ENCODE measurements at places on chromosomes 2 and 18.

DNA sequence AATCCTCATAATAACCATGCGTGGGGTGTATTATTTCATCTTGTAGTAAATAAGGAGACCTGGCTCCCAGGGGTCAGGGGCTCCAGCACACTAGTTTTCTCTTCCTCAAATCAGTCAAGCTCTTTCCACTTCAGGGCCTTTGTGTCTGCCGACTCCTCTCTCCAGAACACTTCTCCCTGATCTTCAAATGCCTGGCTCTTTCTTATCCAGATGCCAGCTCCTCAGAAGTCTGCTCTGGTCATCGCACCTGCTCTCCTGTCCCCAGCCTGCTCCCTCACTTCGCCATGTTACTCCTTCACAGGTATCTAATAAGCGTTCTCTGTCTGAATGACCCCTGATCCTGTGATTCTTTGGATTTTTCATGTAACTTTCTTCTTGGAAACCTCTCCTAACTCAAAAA is 62.0 kb downstream of the GYPC start:
- DNase-seq, result no peak

DNA sequence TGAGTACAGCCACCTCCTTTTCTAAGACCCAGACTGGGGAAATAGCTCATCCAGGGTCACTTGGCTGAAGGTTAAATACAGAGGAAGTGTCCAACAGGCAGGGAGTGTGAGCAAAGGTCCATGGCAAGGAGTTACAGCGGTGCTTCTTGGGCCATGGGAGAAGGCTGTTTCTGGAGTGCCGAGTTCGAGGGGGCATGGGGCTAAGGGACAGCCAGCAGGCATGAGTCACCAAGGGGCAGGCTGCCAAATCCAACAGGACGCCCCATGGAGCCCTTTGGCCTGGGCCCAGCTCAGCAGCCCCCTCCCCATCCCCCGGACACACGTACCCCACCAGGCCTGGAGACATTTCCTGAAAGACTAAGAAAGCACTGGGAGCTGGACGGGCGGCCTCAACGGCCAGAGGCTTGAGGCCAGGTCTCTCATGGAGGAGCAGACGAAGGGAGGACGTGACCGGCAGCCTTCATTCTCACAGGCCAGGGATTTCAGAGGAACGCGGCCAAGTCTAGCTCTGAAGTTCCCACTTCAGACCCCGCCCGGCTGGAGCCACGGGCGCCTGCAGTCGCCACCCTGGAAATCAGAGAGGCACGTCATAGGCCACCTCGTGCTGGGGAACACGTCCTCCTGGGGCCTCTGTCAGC is 160.4 kb downstream of the SMAD7 start:
- no peak for DNase-seq

- DNase-seq, result no peak
These were observed 764.8 kb downstream of the RNF144A start for GRCh38 chr2:7681881-7682461.

DNA sequence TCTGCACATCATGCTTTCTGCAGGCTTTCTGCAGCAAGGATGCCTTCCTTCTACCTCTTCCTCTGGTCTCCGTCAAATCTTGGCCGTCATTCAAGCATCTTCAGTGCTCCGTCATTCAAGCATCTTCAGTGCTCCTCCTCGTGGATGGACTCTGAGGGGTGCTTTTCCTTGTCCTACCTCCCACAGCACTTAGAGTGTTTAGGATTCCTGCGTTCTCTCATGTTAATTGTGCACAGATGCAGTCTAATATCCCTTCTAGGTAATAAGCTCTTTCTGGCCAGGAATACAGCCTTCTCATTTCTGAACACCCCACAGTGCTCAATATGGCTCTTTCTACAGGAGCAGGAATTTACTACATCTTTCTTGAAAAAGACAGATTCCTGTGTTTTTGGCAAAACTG is 59.8 kb downstream of the ZNF236 start:
- no peak for DNase-seq

DNA sequence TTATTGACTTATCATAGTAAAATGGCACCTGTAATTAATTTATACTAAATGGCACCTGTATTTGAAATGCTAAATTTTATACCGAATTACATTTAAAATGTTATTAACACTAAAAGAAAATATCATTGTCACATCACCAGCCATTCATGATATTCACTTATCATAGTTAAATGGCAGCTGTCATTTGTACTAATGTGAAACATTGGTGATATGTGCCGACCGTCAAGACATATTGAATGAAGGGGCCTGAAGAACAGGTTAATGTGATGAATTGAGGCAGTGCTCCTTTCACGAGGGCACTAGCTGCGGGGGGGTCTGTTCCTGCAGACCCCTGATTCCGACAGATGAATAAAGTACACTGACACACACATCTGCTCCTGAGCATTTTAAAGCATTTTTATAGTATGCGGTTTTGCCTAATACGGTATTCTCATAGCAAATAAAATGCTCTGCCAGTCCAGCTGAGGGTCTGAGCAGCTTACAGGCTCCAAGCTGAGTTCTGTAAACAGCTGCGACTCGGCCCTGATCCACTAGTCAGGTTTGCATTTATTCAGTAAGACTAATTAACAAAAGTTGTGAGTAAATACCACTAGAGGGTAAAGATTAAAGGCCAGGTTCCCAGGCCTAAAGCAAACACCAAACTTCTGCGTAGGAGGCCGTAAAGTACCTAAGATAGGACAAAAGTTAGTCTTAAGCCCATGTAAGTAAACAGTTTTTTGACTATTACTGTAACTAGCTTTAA is 593.4 kb upstream of the NETO1 start:
- no peak for DNase-seq

- no peak for DNase-seq
These were observed 5.5 kb downstream of the RTKN start for GRCh38 chr2:74436111-74436805.

- no peak for DNase-seq
These were observed 134.4 kb downstream of the OSR1 start for GRCh38 chr2:19224011-19224410.

DNA sequence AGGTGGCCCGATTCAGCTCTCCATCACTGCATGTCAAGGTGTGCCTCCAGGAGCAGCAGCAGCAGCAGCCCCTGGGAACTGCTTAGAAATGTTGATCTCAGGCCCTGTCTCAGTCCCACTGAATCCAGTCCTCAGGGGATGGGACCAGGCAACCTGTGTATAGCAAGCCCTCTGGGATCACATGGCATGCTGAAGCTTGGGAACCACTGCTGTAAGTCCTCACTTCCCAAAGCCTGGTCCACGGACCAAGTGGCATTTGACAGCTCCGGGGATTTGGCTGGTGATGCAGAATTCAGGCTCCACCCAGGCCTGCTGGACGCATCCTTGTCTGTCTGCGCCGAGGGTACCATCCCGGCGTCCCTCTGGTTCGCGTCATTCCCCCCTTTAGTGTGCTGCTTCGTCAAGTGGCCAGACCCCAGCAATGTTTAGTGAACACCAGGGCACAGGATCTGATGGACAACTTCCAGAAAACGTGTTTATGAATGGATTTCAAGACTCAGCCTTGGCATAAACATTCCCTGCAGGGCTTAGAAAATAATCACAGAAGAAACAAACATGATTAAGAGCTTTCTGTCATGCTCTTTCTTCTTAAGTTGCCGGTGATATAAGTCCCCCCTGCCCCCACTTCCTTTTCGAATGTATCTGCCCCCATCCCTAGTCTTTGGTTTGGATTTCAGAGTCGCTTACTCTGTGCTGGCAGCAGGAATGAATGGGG is 234.0 kb downstream of the GBX2 start:
- DNase-seq, result no peak

- no peak for DNase-seq
These were observed 197.6 kb upstream of the HNRNPA3 start for GRCh38 chr2:177014946-177015345.

DNA sequence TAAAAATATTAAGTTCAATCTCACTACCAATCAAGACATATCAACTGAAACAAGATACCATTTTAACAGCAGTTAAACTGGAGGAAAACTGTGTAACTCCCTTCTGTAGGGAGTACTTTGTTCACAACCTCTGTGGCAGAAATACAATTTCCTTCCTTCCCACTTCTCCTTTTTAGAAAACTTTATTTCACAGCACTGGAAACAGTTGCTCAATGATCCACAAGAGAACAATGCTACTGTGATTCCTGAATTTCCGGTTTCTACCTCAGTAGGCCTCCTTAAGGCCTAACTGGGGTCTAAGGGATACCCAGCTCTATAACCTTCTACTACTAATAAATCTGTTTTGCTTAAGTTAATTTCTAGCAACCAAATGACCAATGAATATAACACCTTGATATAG is 14.1 kb downstream of the TLK1 start:
- DNase-seq, result no peak

DNA sequence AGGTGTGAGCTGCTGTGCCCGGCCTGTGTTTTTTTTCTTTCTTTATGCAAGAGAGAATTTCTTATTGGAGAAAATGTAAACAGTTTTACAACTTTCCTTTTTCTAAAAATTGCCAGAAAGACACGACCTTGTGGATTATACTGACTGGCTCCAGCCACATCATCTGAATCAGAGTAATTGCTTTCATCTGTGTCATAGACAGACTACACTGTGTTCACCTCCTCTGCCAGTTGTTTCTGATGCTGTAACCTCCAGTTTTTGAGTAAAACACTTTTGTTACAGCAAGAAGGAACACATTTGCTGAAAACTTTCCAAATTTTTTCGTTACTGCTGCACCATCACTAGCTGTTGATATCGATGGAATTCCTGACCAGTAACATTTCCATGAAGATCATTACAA is 43.9 kb upstream of the PLEKHM3 start:
- peak; percentile 33 for DNase-seq

DNA sequence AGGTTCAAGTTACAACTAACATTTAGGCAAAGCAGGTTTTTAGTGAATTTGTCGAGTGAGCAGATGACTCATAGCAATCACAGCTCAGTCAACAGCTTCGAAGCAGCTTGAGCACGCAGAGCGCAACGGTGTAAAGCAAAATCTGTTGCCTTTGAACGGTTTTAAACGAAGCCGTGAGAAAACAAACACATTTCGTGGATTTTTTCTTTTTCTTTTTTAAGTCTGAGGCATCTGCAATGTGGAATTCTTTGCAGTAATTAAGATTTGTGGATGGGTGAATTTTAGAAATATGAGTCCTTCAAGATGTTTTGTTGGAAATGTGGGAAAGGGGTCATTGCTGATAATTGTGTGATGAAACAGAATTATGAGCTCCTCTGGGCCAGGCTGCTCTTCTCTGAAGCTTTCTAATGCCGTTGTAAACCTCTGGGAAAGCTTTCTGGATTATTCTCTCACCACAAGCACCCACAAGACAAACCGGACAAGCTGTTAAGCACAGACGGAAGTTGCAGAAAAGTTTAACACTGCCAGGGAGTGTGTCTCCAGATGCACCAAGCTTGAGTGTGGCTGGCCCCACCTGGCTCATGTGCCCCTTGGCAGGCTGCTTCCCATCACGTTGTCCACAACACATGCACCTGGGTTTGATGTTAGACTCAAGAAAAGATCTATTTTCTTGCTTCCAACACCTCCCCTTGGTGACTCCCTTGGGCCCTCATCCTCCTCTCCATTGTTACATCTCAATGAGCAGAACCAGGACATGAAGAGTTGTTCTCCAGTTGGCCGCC is 224.7 kb downstream of the ACKR3 start:
- peak; percentile 28 for DNase-seq

DNA sequence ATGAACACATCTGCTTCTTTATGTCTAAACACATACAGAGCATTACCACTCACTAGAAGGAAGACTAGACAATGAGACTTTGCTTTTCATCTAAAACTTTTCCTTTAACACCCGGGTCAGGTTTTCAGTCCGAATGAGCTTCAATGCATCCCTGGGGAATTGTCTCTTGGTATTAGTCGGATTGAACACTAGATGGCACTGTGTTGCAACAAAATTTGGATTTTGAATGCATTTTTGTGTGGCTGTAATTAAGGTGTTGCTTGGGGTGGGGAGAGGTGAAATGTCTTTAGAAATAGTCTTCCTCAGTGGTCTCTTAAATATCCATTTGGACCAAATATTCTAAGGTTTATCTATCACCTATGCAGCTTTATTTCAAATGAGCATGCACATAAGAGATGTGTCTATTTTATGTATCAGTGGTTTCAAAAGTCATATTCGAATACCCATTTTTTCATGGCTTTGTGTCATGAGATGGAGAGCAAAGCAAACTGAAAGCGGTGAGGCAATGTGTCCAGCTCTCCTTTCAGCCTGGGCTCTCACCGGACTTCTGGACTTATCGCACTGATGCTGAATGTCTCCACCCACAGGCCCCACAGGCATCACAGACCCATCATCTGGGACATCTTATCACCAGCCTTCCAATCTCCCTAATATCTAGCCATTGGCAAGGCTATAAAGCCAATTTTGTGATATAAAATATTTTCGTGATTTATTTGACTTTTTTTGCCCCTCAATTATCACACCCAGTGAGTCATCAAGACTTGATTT is 510.3 kb downstream of the RNF144A start:
- DNase-seq, result peak; percentile 69

GRCh38 chr2:227826019-227826521 is 12.4 kb downstream of the CCL20 start:
- no peak for DNase-seq

DNA sequence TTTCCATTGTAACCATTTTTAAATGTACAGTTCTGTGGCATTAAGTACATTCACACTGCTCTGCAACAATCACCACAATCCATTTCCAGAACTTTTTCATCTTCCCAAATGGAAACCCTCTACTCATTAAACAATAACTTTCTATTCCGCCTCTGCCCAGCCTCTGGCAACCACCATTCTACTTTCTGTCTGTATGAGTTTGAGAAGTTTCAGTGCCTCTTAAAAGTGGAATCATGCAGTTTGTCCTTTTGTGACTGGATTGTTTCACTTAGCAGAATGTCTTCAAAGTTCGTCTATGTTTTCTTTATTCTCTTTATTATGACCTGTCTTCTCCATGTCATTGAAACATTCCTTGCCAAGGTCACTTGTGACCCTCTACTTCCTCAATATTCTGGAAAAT is 22.0 kb upstream of the PELI1 start:
- no peak for DNase-seq

DNA sequence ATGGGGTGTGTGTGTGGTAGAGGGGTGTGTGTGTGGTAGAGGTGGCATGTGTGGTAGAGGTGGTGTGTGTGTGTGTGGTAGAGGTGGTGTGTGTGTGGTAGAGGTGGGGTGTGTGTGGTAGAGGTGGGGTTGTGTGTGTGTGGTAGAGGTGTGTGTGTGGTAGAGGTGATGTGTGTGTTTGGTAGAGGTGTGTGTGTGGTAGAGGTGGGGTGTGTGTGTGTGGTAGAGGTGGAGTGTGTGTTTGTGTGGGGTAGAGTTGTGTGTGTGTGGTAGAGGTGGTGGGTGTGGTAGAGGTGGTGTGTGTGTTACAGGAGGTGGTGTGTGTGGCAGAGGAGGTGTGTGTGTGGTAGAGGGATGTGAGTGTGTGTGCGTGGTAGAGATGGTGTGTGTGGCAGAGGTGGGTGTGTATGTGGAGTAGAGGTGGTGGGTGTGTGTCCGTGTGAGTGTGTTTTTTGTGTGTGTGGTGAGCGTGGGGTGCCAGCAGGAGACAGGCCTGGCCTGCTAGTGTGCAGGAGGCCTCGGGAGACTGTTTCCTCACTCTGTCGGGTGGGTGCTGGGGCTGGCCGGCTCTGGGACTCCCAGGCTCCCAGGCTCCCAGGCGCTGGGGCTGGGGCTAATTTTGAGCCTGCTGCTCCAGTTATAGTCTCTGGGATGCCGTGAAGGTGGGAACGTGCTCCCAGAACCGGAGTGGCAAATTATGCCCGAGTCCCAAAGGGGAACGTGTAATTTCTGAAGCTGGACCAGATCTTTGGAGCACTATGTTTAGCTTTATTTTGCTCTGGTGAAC is 165.2 kb downstream of the DYSF start:
- DNase-seq, result no peak
